ENCODE measurements at places on chromosomes 16 and 17.

DNA sequence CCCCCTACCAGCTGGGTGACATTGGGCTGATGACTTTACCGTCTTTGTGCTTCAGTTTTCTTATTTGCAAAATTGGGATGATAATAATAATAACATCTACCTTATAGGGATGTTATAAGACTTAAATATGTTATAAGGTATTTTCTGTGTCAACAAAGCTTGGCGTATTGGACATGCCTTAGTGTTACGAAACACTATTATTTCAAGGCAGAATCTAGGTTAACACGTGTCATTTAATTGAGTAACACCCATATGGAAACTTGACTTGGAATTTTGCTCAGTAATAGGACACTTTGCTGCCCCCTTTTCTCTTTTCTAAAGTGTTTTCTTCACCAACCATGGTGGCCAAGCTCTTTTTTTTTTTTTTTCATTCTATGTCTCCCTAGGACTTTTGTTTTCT lies 294.2 kb upstream of the SALL1 start:
- no peak for DNase-seq

- no peak for DNase-seq
Measured at GRCh38 chr16:1564325-1564724, 30.9 kb downstream of the TMEM204 start.

DNA sequence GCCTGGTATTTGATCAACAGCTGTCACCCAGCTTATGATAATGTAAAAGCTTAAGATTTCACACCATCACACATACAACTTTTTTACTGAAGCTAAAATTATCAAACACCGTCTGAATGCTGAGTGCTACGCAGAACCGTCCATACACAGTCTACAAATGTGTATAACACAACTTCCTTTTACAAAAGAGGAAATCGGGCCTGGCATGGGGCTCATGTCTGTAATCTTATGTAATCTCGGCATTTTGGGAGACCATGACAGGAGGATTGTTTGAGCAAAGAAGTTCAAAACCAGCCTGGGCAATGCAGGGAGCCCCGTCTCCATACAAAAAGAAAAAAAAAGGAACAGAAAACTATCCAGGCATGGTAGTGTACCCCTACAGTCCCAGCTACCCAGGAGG lies 19.6 kb upstream of the QRICH2 start:
- DNase-seq, result no peak

GRCh38 chr17:73064084-73064938 lies 28.2 kb downstream of the SLC39A11 start:
- no peak for DNase-seq

GRCh38 chr16:1541293-1542165 lies 8.1 kb downstream of the TMEM204 start:
- no peak for DNase-seq

DNA sequence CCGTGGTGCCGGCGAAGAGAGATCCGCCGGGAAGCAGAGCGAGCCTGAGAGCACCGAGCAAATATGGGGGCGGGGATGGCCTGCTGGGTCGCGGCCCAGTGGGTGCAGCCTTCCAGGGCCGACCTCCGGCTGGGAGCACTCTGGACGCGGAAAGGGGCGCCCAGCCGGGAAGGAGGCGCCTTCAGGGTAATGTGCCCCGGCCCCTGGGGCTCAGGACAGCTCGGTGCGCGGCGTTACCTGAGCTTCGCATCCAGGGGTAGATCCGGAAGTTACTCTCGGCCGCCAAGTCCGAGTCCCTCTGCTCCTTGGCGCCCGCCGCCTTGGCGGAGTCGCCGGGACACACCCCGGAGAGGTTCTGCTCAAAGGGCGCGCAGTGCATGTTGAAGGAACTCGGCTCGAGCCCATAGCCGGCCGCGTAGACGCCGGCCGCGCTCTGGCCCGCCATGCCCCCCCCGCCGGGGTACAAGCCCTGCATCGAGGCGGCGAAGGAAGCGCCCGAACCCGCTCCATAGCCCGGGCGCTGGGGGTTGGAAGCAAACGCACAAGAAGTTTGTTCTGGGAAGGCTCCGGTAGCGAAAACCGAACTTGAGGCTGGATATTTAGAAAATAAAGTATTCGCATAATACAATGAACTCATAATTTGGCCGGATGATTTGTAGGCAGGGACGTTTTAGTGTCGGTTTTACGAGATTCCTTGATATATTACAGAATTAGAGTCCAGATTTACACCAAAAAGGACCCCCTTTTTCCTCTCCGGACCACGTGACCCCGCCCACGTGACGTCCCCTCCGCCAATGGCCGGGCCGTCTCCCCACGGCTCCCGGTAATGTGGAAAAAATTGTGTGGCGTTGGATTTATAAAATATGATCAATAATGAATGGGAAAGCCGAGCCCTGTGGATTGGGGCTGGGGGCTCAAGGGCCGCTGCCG lies at the start of gene HOXB7:
TSS of gene HOXB7 (minus strand) at position 736 of the 930 bp plus-strand sequence. CDS start at position 637, 99 bp downstream.
- DNase-seq, result no peak

DNA sequence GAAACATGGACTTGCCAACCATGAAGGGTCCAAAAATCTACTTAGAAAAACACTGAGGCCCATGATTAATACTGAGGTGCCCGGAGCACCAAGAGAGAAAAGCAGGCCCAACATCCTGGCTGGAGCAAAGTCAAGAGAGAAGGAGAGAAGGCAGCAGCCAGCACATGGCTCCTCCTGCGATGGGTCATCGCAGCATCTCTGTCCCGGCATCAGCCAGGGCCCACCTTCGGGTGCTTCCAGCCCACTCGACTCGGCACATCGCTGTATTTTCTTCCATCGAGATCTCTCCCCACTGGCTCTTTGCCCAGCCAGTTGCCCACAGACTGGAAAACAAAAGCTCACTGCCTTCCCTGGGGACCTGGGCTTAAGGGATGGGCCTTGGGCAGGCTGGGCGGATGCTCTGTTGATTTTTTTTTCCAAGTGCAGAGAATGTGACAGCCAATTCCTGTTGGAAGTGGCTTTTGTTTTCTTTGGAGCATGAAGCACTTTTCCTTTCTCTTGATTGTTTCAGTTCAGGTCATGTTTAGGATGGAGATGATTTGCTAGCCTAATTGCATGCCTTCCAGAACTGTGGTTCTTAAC lies 58.1 kb downstream of the CYB5B start:
- no peak for DNase-seq

DNA sequence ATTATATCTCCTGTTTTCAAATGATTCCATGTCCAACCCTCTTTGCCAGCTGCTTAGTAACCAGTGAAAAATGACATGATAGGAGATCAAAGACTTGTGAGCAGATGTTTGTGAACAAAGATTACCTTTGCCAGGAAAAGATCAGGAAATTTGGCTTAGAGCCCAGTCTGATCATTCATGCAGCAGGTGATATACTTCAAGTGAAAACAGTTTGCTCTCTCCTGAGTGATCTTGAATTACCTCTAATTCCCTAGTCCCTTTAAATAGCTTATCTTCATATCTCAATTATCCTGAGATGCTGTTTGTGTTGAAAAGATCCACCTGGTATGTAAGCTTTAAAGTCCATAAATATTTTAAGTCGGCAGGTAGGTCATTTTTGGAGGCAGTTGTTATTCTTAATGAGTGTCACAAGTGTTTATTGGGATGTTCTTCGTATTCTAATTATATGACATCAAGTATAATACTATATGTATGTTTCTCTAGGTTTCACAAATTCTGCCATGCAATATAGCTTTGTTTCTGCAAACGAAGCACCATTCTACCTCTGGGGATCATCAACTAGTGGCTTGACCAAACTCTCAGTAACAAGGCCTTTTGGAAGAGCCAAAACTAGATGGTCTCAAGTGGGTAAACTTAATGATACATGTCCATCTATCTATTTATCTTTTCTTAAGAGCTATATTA lies 13.2 kb upstream of the VPS35L start:
- DNase-seq, result no peak

All from vagina (tissue), 2 donors.